ENCODE measurements at places on chromosomes 1 and 21.

GRCh38 chr21:43012596-43012995, 38.2 kb downstream of the PKNOX1 start:
- no peak for DNase-seq

- DNase-seq = no peak
Measured at GRCh38 chr1:184188037-184188436, 136.5 kb downstream of the TSEN15 start.

DNA sequence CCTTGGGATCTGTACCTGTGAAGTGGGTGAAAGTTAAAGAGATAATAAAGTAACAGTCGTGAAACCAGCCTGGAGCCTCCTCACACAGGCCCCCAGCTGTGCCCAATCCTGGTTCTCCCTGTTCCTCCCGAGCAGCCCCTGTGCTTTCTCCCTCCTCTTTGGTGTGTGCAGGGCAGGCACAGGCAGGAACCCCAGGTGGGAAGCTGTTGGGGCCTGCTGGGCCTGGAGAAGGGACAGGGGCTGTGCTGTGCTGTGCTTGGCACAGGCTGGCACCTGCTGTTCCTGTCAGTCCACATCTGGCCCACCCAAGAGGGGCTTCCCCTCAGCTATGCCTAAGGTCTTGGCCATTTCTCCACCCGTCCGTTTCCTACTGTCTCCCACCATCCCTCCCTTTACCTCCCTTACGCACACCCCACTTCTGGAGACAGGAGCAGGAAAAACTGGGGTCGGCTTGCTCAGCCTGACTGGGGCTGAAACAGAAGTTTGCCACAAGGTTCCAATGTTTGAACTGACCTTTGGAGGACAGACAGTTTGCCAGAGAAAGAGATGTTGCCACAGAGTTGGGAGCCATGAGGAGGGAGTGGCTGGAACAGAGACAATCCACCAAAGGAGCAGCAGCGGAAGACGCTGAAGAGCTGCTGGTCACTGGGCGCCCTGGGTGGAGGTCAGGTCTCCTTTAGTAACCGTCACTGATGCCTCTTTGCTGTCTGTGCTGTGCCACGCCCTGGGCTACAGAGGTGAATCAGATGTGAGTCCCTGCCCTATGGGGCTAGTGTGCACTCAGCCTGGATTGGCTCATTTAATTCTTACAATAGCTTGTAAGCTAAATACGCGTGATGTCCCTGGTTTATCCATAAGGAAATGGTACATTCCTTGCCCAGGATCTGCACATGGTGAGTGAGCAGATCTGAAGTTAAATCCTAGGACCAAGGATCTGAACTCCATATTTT, 18.8 kb upstream of the ARTN start:
- no peak for DNase-seq

DNA sequence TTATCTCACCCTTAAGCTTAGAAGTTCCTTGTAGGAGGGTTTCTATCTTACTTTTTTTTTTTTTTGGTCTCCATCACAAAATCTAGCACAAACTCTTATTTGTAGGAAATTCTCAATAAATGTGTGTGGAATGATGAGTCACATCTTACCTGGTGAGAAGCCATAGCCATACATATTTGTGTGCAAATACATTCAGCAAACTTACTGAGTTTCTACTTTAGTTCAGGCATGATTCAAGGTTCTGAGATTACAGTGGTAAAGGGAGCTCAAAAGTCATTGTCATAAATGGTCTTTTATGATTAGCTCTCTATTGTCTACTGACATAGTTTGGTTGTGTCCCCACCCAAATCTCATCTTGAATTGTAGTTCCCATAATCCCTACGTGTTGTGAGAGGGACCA, 193.1 kb upstream of the UBE2U start:
- DNase-seq = no peak

DNA sequence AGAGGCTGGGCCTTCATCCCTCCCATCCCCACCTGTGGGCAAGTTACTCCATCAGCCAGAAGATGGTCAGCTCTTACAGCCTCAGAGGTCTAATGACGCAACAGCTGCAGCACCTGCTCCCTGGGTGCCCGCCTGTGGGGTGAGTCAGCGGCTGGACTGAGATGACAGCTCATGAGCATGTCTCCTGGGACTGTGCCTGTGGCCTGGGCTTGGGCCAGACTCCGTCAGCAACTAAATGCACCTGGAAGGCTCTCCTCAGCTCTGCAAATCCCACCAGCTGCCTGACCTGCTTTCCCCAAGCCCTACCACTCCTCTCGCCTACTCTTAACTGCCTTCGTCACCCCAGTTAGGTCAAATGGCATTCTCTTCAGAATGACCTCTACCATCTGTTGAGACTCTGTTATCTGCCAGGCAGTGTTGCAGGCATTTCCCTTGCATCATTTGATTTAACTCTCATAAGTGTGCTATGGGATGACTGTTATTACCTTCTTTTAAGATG, 47.7 kb downstream of the ETS2 start:
- DNase-seq = peak; percentile 81

DNA sequence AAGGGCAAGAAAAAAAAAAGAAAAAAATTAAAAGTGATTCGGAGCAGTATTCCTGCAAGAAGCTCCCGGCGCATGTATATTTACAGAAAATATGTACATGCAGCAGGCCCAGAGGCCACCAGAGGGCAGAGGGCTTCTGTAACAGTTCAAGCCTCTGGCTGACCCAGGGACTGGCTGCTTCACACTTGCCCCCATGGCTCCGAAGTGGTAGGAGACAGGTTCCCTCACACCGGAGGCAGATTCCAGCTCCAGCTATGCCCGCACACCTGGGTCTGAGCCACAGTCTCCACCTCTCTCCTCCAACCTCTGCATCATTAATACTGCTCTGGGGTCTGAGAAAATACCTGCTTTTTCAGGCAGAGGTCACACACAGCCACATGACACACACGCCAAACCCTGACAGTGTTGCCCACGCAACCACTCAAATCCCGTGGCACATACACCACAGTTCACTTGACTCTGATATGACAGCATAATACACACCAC, 2.2 kb upstream of the ARHGAP30 start:
- peak; percentile 93 for DNase-seq

- DNase-seq = no peak
Measured at GRCh38 chr1:76939050-76939816, 72.0 kb downstream of the ST6GALNAC5 start.

GRCh38 chr1:153958961-153959260, 499 bp upstream of the CRTC2 start:
- peak; percentile 51 for DNase-seq

- no peak for DNase-seq
Measured at GRCh38 chr1:88228114-88228513, 456.0 kb upstream of the PKN2 start.

GRCh38 chr1:36323636-36324352, at the start of gene EVA1B:
Gene EVA1B, minus strand, starts transcription at chr1:36323645. Its CDS starts 608 bp downstream, at chr1:36323037.
- peak; percentile 98 for DNase-seq

GRCh38 chr1:89670163-89670562, 37.2 kb downstream of the LRRC8C start:
- DNase-seq = no peak

- DNase-seq = no peak
Measured at GRCh38 chr21:42542596-42542995, 28.9 kb downstream of the SLC37A1 start.

- no peak for DNase-seq
Measured at GRCh38 chr1:111392460-111392945, 35.0 kb downstream of the OVGP1 start.
